ENCODE measurements at places on chromosomes 5 and 9.

- no peak for DNase-seq
These were observed 37.4 kb downstream of the C9orf50 start for GRCh38 chr9:129583308-129584038.

DNA sequence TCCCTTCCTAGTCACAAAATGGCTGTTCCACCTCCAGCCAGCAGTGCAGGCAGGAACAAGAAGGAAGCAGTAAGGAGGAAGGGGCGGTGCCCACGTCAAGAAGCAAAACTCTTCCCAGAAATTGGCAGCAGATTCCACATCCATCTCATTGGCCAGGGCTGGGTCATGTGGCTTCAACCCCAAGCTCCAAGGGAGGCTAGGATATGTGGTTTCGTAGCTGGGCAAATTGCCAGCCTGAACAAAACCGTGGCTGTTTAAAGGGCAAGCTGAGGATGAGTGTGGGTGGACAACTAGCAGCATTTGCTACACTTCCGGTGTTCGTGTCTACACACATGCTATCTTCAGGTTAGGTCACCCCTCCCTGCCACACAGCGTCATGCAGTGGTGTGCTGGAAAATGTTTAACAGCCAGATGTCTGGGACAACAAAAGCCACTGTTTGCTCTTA is 92.1 kb upstream of the MAP1B start:
- DNase-seq: no peak

- DNase-seq: no peak
These were observed 438.5 kb upstream of the RGMB start for GRCh38 chr5:98334946-98335345.

- no peak for DNase-seq
These were observed 32.6 kb upstream of the SLC6A19 start for GRCh38 chr5:1168796-1169195.

GRCh38 chr9:135252980-135253304 is 165.5 kb downstream of the OLFM1 start:
- DNase-seq: no peak

DNA sequence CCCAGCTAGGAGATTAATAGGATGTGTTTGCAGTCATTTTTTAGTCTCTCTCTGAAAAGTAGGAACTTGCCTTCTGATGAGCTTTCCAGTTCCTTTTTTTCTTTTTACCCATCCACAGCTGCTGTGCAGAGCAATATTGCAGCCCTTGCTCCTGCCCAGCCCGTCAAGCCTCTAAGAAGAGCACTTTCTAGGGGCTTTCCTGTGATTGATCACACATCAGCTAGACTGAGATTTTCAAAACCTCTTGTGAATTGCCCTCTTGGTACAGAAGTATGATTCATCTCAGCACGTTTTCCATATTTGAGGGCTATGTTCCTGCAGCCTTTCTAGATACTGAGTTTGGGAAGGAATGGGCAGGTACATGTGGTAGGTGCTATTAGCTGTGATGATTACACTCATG is 93.9 kb downstream of the GALNT10 start:
- no peak for DNase-seq

- DNase-seq: no peak
These were observed 10.5 kb upstream of the NDST1 start for GRCh38 chr5:150497274-150497988.

DNA sequence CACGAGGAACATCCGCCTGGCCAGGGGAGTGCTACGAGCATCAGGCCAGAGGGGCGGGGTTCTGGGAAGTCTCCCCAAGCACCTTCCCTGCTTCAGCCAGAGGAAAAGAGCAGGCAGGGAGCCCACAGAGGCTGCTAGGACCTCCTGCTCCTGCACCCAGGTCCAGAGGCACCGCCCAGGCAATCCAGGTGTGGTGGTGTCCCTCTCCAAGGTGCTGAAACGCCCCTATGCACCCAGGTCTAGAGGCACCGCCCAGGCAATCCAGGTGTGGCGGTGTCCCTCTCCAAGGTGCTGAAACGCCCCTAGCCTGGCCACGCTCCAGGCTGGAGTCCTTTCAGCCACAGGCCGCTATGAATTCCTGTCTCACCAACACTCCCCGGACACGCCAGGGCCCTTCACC is 10.7 kb upstream of the UBAC1 start:
- peak; percentile 73 for DNase-seq

GRCh38 chr5:66285343-66285922 is 141.3 kb downstream of the SREK1 start:
- no peak for DNase-seq

GRCh38 chr5:92852219-92852618 is 728.8 kb downstream of the NR2F1-AS1 start:
- DNase-seq: no peak

DNA sequence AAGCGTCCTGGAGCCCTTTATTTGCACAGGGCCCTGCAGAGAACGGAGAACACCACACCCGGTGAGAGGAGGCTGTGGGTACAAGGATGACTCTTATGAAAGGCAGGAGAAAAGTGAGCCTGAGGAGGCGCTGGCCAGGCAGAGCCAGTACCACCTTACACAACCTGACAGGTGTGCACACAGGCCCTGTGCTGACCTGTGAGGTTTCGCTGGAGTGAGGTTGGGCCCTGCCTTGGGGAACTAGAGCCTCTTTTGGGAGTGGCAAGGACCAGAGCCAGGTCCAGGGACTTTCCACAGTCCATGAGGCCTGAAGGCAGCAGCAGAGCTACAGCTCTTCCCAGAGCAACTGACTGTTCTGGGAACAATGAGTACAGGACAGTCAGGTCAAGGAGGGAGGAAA is 3.1 kb downstream of the SRD5A1 start:
- no peak for DNase-seq

DNA sequence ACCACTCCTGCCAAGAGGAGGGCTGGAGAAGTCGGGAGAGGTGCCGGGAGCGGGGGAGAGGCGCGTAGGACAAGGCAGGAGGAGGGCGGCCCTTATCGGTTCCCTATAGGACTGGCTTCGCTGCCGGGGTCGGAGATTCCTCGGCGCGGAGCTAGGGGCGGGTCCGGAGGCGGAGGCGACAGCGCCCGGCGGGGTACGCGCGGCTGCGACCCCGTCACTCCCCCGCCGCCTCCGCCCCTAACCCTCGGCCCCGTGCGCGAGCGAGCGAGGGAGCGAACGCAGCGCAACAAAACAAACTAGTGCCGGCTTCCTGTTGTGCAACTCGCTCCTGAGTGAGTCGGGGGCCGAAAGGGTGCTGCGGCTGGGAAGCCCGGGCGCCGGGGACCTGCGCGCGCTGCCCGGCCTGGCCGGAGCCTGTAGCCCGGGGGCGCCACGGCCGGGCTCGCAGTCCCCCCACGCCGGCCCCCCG is 2.0 kb downstream of the GLIS3 start:
- peak; percentile 70 for DNase-seq

- DNase-seq: no peak
These were observed 71.0 kb downstream of the INVS start for GRCh38 chr9:100170085-100170484.

DNA sequence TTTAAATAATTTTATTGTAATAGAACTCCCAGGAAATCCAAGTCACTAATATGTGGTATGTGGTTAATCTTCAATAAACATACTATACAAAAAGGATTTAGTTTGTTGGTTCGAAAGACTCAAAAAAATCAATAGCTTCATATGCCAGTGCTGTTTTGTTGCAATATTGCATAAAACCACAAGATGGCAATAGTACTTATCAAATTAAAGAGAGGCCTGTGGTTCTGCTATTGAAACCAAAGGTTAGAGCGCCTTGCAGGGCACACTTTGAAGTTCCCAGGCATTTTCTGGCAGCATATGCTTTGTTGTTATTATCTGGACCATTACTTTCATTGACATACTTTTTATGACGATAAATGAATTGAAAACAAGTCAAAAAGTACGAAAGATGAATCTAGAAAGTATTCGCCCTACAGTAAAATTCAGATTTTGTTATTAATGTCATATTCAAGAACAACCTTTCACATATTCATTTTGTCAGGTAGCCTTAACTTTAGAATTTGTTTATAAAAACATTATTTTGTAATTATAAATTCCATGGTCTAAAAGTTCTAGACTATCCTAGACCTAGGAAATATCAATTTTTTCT is 316.3 kb downstream of the MCTP1 start:
- no peak for DNase-seq

- no peak for DNase-seq
These were observed 33.5 kb upstream of the EGFL7 start for GRCh38 chr9:136629001-136629878.

DNA sequence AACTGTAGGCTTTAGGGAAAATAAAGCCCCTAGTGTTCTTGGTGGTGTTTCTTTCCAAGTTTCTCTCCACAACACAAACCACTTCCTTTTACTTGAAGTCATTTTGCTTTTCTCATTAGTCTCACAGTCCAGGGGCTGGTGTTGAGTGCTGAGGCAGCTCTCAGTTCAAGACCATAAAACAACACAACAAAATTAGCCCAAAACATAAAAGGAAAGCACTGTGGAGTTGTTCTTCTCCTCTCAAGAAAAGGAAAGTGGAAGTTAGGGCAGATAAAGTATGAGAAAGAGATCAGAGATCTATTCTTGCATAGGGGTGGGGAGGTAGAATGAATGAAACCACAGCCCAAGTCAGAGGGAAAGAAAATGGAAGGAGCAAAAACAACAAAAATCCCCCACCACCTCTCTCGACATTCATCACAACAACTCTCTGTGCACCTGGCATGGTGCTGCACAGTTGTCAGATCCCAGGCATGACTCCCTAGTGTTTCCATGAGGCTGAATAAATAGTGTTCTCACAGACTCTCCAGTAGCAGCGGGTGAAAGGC is 569.9 kb downstream of the RAB3C start:
- no peak for DNase-seq

- DNase-seq: no peak
These were observed 68.5 kb downstream of the SECISBP2 start for GRCh38 chr9:89386797-89387196.

DNA sequence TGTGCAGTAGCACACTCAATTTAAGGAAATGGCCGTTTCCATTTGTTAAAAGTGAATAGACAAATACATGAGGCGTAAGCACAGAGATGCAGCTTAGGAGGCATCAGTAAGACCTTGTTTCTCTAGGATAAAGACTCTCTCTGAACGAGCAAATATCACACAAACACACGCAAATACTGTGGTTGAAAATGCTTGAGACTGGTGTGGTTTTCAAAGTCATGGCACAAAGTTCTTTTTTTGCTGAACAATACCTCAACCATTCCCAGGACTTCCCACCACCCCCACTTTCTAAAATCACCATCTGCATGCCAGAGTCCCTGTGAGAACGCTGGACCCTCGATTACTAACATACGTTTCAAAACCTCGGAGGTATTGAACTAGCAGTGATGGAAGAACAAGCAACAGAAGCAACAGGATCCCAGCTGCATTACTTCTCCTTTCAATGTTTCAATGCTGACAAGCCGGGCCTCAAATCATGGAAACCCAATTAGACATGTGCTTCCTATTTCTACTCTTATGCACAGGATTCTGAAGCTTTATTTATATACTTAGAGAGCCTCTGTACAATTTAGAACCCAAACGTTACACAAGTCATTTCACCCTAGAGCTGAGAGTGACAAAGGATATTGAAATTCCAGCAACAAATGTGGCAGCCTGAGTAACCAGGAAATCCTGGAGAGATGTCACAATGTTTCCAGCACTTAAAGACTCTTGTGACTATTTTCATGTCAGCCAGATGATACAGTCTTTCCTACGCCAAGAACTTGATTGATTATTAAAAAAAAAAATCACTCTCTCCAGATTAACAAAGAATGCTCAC is 63.9 kb downstream of the CDC14B start:
- no peak for DNase-seq

DNA sequence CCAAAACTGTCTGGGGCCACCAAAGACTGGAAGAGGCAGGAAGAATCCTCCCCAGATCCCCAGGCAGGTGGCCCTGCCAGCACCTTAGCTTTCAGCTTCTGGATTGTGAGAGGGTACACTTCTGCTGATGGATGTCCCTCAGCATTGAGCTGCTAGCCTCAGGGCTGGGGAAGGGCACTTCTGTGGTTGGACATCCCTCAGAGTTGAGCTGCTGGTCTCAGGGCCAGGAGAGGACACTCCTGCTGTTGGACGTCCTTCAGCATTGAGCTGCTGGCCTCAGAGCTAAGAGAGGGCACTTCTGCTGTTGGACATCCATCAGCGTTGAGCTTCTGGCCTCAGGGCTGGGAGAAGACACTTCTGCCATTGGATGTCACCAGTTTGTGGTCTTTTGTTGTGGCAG is 83.8 kb upstream of the FCN1 start:
- DNase-seq: no peak

DNA sequence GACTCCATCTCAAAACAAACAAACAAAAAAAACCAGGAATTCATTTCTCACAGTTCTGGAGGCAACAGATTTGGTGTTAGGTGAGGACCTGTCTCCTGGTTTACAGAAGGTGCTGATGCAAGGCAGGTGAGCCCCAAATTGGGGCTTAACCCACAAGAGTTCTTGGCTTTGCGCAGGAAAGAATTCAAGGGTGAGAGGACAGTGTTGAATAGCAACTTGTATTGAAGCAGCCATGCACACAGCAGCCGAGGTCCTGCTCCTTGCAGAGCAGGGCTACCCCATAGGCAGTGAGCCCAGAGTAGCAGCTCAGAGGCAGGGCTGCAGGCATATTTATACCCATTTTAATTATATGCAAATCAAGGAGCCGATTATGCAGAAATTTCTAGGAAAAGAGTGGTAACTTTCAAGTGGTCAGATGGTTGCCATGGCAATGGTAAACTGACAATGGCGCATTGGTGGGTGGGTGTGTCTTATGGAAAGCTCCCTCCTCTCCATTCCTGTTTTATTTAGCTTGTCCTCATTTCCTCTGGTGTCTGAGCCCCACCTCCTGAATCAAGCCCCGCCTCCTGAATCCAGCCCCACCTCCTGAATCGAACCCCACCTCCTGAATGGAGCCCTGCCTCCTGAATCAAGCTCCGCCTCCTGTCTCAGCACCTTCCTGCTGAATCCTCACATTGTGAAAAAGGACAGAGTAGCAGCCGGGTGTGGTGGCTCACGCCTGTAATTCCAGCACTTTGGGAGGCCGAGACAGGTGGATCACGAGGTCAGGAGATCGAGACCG is 34.5 kb upstream of the COL5A1 start:
- DNase-seq: no peak

DNA sequence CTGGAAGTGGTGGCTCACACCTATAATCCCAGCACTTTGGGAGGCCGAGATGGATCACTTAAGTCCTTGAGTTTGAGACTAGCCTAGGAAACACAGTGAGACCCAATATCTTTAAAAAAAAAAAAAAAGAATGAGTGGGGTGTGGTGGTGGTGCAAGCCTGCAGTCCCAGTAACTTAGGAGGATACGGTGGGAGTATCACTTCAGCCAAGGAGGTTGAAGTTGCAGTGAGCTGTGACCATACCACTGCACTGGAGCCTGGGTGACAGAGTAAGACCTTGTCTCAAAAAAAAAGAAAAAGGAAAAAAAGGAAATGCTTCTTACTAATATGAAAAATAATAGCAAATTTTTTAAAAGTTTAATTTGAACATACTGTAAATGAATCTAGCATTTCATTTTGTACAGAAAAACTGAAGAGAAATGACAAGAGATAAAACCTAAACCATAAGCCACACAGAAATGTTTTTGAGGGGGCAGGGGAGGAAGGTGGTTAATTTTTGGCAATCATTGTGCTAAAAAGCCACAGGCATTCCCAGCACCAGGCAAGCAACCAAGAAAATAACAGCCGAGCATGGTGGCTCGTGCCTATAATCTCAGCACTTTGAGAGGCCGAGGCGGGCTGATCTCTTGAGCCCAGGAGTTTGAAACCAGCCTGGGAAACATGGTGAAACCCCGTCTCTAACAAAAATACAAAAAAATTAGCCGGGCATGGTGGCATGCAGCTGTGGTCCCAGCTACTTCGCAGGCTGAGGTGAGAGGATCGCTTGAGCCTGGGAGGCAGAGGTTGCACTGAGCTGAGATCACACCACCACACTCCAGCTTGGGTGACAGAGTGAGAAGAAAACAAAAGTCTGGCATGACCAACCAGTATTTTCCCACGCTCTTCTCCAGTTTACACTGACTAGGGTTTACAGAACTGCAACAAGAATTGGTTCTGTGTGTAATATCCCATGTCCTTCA is 114.5 kb upstream of the NR5A1 start:
- DNase-seq: no peak

Data from mesothelial cell of epicardium (in vitro differentiated cells).